Activated CD4-positive, CD25-positive, alpha-beta regulatory T cell (primary cell): ENCODE measurements at places on chromosomes 7 and 10.

GRCh38 chr10:17075533-17076359 lies 53.9 kb downstream of the CUBN start:
- no peak for DNase-seq

DNA sequence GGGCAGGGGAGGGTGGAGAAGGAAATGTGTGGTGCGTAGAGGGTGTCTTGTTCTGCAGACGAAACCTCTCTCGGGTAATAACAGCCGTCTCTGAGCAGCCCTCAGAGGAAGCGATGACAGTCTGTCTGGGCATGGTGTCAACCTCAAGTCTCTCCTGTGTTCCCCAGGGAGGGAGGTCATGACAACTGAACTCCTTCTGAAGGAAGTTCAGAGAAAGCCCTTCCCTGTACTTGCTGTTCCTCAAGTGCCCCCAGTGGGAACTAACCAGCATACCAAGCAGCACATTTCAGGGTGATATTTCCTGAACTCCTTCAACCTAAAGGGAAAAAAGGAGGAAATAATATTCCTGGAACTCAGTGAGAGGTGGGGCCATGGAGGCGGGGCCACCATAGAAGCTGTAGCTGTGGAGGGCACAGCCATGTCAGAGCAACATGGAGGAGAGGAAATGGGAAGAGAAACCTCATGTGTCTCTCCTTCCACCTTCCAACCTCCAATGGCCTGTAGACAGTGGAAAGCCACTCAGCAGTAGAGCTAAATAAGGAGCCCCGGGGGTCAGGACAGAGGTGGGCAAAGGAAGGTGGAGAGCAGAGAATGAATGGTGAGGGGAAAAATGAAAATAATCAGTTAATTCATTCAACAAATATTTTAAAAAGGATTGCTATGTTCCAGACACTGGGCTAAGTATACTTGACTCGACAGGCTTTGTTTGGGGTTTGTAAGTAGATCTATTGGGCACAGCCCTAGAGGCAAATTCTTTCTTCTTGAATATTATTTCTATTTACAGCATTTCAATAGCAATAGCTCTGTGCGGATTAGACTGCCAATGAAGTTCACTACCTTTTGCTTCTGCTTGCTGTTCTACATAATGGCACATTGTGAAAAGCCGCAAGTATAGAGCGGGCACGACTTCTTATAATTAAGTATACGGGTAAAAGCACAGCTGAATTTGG lies 61.0 kb upstream of the AOAH start:
- DNase-seq: no peak

GRCh38 chr10:6678211-6678803 lies 98.2 kb upstream of the PRKCQ start:
- peak; percentile 13 for DNase-seq

DNA sequence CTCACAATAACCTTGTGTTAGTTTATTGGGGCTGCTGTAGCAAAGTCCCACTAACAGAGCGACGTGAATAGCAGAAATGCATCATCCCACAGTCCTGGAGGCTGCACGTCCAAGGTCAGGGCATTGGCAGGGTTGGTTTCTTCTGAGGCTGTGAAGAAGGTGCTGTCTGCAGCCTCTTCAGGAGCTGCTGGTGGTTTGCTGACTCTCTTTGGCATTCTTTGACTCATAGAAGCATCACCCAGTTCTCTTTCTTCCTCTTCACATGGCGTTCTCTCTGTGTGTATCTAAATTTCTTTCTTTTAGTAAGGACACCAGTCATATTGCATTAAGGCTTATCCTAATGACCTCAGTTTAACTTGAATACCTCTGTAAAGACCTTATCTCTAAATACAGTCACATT lies 428.4 kb upstream of the KLF6 start:
- DNase-seq: no peak

DNA sequence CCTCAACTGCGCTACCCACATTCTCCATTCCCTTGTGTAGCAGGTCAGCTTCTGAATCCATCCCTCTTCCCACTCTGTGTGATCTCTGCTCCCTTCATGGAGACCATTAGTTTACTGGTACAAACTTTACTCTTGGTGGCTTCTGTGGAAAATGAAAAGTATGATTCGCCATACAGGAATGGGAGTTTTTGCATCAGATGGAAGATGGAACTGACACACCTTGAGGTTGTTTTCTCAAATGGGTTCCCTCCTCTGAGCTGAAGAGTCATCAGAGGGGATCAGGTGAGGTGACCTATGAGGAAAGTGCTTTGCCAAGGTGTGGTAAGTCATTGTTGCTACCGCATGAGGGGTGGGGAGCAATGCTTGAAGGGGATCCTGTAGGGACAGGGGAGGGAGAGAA lies 266.8 kb downstream of the INHBA start:
- DNase-seq: no peak

GRCh38 chr10:97550336-97551149 lies 22.0 kb upstream of the ANKRD2 start:
- no peak for DNase-seq

DNA sequence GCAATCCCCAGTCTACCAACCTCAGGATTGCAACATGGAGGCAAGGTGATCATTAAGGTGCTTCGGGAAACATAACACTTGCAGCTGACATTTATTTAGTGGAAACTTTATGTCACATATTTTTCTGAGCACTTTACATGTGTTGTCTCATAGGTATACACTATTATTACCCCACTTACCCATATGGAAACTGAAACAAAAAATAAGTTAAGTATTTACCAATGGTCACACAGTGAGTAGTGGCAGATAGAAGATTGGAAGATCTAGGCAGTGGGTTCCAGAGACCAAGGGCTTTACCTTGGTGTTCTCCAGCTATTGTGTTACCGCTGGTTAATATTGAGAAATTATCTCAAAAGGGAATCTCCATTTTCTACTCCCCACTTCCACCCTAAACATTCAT lies 1279.1 kb upstream of the SORCS1 start:
- DNase-seq: no peak

DNA sequence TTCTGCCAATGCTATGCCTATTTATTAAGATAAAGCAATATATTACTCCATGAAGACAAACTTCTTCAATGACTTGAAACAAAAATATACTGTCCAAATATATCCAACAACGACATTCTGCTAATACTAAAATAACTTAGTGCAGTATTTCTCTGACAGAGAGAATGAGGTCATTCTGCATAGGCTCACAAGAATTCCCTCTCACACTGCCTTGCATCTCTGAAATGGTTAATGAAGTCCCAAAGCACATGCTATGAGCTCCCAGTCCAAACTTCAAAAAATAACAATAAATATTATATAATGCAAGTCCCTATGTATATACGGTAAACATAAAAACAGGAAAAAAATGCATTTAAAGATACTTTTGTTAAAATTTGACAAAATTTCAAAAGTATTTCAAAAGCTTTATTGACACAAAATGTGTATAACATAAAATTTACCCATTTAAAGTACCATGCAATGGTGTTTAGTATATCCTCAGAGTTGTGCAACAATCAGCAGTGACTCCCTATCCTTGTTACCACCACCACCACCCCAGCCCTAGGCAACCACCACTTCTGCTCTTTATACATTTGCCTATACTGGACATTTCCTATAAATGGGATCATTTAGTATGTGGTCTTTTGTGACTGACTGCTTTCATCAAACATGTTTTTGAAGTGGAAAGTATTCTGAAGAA lies 27.6 kb downstream of the CHCHD3 start:
- no peak for DNase-seq

DNA sequence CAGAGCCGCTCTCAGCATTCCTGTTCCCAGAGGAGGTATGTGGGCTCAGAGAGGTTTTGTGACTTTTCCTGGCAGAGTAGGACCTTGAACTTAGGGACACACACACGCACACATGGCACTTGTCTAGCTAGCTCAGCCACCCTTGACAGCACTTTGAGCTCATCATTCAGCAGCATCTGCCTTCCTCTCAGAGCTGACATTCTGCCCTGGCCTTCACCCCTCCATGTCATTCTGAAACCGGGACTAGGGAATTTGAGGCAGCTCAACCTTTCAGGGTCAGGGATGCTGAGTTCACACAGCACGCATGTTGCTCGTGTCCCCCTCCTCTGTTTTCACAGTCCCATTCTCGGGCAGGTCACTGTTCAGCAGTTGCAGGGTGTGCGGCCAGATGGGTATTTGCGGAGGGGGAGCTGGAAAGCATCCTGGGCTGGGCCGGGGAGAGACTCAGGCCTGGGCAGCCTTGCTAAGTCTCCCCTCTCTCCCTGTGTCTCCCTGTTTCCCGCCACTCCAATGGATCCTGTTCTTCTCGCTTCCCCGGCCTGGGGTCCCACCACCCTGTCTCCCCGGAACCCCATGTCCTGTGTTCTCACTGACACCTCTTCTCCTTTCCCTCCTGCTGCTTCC lies 78.0 kb downstream of the COL13A1 start:
- DNase-seq: no peak

GRCh38 chr7:45145881-45146280 lies 11.7 kb upstream of the RAMP3 start:
- no peak for DNase-seq

- no peak for DNase-seq
Observed at GRCh38 chr10:35421553-35422178, 85.4 kb downstream of the CCNY start.

DNA sequence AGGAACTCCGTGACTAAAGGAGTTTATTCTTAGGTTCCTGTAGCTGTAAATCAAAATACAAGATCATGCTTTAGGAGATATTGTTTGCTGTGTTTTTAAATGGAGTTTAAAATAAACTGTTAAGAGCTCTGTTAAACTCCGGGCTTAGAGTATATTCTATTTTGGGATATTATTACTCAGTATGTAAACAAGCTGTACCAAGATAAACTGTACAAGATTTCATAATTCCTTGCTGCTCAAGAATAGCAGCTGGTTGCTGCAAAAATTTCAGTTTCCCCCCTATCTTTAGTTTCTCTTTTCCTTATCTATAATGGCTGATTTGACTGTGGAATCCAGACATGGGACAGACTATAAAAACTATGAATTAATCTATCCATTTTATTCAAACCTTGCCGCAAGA lies 215.7 kb downstream of the HTR7 start:
- no peak for DNase-seq

DNA sequence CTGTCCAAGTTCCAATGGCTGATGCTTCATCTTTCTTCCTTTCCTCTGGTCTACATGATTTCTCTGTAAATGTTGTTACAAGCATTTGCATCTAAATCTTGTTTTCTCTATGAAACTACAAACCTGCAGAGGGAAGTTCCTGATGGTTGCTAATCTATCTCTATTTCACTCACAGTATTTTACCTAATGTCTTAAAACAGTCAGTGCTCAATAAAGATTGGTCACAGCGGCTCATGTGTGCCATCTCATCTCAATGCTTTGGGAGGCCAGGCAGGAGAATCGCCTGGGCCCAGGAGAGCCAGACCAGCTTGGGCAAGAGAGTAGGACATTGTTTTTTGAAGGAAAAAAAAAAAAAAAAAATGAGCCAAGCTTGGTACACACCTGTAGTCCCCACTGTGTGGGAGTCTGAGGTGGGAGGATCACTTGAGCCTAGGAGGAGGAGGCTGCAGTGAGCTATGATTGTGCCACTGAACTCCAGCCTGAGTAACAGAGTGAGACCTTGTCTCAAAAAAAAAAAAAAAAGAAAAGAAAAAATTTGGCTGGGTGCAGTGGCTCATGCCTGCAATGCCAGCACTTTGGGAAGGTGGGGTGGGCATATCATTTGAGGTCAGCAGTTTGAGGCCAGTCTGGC lies 71.3 kb upstream of the ARMC3 start:
- no peak for DNase-seq
